NCI-H146 (cell line): ENCODE measurements at places on chromosomes 12 and 14.

DNA sequence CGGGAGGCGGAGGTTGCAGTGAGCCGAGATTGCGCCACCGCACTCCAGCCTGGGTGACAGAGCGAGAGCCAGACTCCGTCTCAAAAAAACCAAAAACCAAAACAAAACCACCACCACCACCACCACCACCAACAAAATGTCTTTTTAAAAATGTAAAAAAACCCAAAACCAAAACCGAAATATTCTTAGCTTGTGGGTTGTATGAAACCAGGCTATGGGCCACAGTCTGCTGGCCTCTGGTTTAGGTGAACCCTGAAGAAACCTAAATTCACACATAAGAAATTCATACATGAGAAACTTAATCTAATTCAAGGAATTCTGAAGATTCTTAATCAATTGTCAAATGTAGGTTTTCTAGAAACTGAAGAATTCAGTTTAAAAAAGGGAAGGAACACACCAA is 37.6 kb downstream of the INSM2 start:
- no peak for DNase-seq

DNA sequence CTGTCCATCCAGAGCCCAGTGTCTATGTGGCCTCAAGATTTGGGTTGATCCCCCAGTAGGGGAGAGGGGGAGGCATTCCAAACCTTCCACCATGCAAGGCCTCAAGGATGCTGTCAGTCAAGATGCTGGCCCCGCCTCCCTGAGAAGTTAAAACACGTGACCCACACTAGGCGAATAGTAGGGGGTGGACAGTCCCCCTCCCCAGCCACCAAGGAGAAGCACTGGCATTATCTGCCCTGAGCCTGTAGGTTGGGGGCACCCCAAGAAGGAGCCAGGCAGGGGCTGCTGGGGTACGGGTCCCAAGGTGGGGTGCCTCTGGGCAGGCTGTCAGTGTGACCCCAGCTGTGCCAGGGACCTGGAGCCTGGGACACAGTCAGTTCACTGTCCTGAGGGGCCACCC is 2.3 kb downstream of the SLC25A29 start:
- DNase-seq: no peak

DNA sequence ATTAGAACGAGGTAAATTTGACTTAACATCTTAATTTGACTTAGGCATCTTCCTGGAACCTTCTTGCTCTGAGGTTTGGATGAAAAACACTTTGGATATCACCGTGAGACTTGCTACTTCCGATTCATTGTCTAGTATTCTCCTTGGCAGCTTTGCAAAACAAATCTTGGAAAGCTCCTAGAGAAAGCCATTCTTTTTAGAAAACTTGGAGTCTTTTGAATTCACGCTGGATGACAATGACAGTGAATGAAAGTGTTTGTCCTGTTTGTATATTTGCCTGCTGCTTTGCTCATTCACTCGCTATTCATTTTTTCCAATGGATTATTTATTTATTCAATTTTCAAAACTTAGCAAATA is 222.1 kb upstream of the HMGA2 start:
- no peak for DNase-seq

GRCh38 chr14:88137327-88137726 is 132.4 kb downstream of the GPR65 start:
- no peak for DNase-seq

DNA sequence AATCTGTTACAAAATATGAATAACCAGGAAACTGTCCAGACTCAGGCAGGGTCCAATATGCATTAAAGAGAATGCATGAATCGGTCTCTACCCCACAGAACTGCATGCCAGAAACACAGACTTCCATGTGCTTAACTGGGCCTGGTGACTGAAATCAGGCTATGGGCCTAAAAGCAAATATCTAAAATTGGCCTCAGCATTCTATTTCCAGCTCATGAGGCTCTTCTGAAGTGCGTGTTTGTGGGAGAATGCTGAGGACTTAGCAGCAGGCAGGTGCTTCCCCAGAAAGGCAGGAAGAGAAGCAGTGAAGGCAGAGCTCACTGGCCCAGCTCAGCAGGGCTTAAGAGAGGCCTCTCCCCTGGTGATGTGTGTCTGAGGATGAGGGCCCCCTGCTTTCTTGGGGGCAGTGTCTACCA is 48.5 kb downstream of the ADGRD1 start:
- no peak for DNase-seq

DNA sequence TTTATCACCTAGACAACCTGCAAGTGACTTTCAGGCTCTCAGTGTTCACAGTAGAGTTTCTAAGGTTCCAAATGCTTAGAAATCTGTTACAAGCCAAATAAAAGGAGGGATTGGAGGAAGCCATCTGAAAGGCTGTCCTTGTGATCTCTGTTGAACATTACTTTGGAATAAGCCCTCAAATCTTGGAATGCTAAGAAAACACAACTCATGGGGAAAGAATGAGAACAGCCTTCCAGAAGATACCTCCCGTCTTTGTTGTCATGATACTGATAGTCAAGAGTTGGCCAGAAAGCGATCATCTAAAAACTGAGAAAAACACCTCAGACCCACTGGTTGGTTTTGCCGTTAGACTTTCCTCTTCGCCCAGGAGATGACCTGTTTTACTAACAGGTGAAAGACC is 44.4 kb upstream of the KCNK13 start:
- no peak for DNase-seq

DNA sequence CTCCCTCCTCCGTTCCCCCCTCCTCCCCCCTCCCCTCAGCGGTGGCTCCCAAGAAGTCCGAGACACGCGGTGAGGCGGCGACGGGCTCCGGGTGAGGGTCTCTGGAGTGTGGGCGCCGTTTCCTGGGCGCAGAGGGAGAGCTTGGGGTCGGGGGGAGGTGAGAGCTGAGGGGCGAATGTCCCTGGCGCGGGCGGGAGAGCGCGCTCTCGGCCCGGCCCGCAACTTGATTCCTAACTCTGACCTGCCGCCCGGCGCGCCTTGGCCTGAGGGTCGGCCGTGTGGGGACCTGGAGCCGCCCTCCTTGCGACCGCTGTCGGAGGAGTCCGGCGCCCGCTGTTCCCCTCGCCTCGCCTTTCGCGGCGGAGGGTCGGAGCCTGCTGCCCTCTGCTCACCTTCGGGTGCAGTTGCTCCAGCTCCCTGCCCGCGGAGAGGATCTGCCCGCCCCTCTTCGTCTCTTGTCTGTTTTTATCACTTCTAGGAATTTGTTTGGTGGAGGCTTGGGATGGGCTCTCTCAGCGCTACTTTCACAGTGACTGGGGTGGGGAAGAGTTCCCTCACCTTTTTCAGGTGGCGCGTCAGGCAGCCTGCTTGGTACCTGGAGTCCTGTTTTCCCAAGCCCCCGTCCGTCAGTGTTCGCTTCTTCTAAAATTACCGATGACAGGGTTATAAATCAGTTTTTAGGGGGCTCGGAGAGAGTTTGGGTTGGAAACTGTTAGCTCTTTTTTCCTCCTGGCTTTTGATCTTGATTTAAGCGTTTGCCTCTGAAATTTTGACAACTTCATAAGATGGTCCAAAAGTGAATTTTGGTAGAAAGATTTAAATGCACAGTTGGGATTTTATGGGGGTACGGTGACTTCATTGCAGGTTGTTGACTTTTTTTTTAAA is 495 bp downstream of the ADIPOR2 start:
- DNase-seq: peak; percentile 82

GRCh38 chr14:97306760-97307246 is 509.6 kb downstream of the VRK1 start:
- DNase-seq: no peak

DNA sequence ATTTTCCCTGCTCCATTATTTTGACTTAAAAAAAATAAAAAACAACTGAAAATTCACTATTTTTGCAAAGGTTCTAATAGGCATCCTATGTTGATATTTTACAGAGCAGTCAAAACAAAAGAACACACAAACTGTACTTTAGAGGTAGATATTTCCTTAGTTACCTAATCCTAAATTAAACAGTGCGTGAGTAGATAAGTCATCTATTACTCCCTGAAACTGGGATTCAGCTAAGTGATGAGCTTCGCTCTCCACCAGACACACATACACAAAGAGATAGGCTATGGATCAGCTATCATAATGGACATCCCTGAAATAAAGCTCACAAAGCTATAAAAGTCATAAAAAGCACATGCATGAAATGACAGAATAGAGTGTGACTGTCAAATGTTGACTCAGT is 398.7 kb downstream of the SOX5 start:
- DNase-seq: no peak

- DNase-seq: no peak
Observed at GRCh38 chr14:100443603-100444002, 120.5 kb downstream of the SLC25A47 start.

DNA sequence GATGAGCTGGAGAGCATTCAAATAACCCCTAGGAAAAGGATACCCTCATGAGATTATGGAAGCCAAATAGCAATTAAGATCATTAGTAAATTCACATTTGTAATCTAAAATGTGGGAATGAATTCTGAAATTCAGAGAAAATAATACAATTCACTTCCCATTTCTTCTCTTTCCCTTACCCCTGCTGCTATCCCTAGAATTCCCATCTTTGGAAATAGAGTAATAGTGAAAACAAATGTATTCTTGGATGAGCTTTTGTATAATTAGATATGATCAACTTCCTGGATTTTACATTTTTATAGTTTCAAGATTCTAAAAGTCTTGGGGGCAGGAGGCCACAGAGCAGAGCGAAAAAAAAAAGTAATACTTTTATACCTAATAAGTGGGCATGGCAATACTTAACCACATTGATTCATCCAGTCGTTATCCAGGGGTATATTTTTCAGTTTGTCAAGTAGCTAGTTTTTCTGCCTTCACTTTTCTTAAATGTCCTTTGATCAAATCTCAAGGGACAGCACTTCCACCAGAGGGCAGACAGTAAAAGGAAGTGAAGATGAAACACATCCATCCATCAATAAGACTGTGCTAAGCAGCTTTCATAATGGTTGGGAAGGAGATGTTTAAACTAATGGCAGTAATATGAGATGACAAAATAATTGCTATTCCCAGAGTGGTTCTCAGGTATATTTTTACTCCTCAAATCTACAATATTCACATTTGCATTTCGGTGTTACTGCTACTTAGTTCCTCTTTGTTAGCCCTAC is 401.3 kb downstream of the DIO2 start:
- no peak for DNase-seq

GRCh38 chr12:26196421-26196716 is 996 bp downstream of the SSPN start:
- DNase-seq: no peak

- peak; percentile 76 for DNase-seq
Observed at GRCh38 chr14:95619785-95620417, 66.3 kb upstream of the TCL1B start.

DNA sequence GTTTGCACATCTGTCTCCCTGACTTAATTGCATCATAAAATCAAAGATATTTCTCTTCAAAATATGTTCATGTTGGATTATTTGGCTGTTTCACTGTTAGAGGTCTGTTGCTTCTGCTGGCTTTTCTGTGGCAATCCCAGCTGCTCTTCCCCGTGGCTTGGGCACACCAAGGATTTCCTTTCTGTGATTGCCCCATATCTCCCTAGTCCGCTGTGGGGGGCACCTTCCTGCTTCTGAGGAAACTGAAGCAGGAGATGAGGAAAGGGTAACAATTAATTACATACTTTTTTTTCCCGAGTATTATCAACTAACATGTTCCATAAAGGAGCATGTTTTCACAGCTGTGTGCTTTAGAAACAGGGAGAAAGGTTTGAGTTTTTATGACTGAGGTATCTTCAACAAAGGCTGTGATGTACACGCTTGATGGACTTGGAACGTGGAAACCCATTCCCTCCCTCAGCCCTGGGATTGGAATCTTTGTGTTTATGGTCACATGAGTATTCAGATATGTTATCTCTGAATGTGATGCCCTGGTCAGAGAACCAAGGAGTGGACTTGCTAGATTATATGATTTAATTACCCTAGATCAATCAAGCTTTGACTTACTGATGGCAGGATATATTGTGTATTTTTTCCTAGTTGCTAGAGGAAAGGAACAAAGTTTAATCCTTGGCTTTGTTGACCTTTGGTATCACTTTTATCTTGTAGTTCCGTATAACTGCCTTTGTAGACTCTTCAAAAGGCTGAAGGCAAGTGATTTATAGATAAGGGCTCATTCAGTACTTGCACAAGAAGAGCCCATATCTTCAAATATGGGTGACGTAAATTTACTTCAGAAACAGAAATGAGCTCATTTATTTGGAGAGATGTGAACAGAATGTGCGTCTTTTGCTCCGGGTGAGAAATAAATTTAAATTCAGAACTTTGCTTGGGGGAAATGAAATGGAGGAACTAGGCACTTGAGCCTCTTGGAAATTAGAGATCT is 46.7 kb downstream of the BORCS5 start:
- peak; percentile 68 for DNase-seq

GRCh38 chr14:32049361-32050088 is 27.6 kb upstream of the ARHGAP5 start:
- peak; percentile 1 for DNase-seq

GRCh38 chr12:104756901-104757300 is 201.2 kb downstream of the SLC41A2 start:
- DNase-seq: no peak

- DNase-seq: no peak
Observed at GRCh38 chr12:115209230-115209629, 525.3 kb upstream of the TBX3 start.

- DNase-seq: no peak
Observed at GRCh38 chr14:104246401-104247335, 108.3 kb downstream of the KIF26A start.

DNA sequence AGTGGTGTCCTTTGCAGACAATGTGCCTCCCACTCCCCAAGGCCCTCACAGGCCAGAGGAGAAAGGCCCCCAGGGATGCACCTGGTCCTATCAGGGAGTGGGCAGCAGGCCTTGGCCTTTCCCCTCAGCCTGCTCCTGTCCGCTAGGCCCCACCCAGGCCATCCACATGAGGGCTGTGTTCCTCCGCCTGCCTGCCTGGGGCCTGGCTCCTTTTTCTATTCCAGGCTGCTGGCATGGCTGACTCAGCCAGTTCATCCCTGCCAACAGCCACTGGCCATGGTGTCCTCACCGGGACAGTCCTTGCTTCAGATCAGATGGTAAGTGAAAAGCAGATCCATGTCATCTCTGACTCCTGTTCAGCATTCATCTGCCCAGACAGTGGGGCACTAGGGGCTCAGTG is 13.4 kb downstream of the ISM2 start:
- DNase-seq: no peak

GRCh38 chr12:26402648-26403047 is 207.3 kb downstream of the SSPN start:
- DNase-seq: peak; percentile 53
